Fibroblast of skin of right quadriceps (primary cell): ENCODE measurements at places on chromosomes 2 and 18.
A peak's percentile ranks its signal among the peaks of the same experiment; 100 is the strongest.

DNA sequence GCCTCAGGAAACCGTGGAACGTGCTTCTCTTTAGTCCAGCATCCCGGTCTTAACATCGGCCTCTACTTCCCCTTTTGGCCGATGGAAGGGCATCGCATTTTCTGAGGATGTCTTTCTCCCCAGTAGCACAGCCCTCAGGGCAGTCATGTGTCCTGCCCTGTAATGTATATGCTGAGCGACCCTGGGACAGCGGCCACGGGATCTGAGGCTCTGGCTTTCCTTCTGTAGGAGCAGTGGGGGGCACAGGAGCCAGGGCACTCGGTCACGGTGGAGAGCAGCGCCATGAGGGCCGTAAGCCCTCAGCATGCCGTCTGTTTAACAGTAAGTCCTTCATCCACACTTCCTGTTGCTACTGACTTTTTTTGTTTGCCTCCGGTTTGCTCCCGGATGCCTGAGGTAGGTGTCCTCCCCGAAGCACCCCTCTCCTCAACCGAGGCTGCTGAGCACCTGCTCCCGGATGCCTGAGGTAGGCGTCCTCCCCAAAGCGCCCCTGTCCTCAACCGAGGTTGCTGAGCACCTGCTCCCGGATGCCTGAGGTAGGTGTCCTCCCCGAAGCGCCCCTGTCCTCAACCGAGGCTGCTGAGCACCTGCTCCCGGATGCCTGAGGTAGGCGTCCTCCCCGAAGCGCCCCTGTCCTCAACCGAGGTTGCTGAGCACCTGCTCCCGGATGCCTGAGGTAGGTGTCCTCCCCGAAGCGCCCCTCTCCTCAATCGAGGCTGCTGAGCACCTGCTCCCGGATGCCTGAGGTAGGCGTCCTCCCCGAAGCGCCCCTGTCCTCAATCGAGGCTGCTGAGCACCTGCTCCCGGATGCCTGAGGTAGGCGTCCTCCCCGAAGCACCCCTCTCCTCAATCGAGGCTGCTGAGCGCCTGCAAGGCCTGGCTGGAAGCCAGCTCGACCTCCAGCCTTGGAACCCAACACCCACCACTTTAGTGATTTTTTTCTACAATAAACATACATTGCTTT lies 169.3 kb downstream of the HDAC4 start:
- no peak for DNase-seq

GRCh38 chr2:3960106-3960505 lies 256.7 kb downstream of the DCDC2C start:
- DNase-seq: peak; percentile 3

DNA sequence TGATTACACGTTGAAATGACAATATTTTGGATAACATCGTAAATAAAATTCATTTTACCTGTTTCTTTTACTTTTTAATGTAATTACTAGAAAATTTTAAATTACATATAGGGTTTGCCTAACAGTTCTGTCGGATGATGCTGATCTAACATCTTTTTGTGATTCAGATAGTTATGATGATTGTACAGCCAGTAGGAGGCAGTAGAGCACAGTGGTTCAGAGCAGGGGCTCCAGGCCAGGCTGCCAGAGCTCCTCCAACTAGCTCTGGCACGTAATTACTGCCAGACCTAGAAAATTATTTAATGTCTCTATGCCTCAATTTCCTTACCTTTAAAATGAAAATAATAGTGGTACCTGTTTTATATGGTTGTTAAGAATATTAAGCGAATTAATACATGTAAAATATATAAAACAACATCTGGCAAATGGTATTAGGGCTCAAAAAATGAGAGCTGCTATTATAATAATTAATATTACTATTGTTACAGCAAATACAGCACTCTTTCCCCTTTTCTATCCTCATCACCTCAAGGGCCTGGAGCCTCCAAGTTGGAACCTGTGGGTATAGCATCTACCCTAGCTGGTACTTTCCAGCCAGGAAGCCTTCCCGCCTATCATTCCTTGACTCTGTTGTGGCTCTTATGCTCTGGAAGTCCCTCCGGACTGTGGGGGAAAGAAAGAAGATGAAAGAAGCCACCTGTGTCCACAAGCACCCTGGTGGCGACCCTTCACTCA lies 47.7 kb upstream of the PLA2R1 start:
- DNase-seq: peak; percentile 74

GRCh38 chr2:19937004-19937403 lies 35.2 kb upstream of the TTC32 start:
- DNase-seq: no peak

DNA sequence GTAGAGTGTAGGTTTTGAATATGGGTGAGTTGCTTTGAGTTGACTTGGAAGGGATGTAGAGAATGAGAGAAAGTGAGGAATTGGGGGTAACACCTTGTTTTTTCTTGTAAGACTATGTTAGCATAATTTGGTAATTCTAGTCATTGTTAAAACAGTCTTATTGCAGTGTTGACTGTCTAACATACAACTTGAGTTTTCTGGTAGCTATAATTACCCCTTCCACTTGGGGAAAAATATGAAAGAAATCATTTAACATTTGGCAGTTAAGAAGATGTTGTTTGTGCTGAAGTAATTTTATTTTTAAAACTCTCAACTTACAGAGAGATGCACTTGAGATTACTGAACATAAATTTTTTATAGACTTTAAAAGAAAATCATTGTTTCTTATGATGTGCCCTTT lies 108.2 kb downstream of the COMMD1 start:
- no peak for DNase-seq

DNA sequence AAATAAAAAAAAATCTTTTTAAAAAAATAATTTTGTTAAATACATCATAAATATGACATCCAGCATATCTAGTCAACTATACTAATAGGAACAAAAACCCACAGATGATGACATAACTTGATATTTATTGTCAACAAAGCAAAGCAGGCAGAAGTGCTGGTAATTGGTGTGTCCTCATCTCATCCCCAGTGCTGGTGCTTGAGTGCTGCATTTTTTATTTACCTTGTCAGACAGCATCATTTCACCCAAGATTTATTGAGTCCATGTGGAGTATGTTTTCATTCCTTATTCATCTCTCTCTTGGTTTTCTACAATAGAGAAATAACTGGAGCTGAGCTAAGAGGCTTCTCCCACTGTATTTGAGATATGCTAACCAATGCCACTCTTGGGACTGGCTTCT lies 191.6 kb upstream of the SLC14A2 start:
- DNase-seq: peak; percentile 46

DNA sequence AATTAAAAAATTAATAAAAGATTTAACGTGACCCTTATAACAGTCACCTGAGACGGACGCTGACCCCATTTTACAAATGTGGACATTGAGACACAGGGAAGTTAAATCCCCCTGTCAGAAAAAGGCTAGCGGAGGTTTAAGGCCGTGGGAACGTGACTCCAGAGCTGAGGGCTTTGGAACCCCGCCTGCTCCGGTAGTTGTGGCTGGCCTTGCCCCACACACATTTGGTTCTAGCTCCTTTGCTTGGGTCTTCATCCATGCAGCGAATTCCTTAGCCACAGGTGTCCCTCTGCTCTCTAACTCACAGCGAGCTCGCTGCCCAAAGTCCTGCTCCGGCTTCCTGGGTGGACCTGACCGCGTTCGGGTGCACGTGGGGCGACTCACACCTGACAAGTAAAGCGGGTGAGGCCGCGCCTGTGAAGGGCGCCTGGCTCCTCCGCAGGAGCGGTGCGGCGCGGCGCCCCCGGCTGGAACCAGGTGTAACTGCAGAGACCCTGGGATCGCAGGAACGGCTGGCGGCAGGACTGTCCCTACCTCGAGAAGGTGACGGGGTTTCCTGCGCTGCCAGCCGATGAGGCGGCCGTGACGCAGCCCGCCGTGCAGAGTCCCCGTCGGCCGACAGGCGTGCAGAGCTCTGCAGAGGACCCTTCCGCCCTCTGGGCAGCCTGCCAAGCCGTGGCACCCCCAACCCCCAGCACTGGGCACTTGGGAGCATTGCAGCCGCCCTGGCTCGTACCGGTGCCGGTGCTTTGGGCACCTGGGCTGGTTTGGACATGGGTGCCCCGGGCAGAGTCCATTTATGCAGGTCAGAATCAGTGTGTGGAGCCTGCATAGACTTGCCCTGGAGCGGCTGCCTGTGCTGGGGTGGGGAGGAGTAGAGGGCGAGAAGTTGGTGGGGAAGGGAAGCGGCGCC lies 2.4 kb upstream of the PROC start:
- DNase-seq: no peak

DNA sequence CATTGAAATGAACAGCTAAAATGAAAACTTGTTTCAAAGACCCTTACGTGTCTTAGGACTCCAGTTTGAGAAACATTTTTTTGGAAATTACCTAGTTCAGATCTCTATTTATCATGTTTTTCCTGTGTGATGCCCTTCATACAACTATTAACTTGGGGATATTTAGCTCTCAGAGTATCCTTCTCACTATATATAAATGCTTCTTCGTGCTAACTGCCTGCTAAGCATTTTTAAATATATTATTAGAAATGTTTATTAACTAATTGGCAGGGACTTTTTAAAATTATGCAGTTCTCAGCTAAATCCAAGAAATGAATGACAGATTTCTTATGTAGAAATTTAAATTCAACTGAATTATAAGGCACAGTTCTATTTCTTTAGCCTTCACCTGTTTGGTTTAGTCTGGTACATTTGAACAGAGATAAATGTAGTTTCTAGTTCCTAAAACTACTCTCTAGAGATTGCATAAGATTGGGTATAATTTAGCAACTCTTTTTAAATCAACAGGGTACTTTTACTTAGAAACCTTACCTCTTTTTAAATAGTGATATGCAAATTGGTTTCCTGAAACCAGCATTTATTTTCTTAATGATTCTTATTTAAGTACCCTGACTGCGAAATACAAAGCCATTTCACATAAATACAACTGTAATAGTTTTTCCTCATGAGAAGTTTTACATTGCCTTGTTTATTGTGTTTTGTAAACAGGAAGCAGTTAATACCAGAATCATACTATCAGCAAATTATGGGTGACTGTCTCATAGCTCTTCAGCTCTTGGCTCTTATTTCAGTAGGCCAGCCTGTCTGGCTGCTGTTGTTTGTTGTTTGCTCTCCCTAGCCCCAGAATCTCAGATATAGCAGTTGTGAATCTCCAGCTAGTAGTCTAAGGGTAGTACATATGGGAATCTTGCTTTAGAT lies 140.7 kb downstream of the PTRHD1 start:
- DNase-seq: no peak

DNA sequence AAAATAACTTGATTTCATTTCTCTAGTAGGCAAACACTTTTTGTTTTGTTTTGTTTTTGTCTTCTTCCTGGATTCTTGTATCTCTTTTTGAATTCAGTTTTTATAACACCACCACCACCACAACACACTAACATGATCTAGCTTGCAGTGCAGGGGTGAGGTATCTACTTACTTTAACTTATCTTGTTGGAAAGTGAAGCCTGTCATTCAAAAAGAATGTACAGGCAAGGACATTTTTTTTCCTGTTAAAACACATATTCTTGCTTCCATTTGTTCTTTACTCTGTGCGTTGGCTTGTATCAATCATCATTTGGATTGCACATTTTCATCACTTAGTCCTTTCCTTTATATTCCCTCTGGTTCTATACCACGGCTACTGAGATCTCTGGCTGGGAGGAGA lies 824.2 kb downstream of the PLCL1 start:
- no peak for DNase-seq

GRCh38 chr2:55947752-55948151 lies 24.2 kb upstream of the EFEMP1 start:
- DNase-seq: no peak

GRCh38 chr2:12314127-12314760 lies 402.5 kb upstream of the TRIB2 start:
- DNase-seq: no peak

DNA sequence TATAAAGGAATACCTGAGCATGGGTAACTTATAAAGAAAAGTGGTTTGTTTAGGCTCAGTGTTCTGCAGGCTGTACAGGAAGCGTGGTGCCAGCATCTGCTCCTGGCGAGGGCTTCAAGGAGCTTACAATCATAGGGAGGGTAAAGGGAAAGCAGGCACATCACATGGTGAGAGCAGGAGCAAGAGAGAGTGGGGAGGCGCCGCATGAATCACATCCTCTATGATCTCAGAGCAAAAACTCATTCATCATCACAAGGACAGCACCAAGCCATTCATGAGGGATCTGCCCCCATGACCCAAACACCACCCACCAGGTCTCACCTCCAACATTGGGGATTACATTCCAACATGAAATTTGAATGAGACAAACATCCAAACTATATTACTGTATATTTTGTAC lies 32.5 kb downstream of the R3HDM1 start:
- peak; percentile 8 for DNase-seq

DNA sequence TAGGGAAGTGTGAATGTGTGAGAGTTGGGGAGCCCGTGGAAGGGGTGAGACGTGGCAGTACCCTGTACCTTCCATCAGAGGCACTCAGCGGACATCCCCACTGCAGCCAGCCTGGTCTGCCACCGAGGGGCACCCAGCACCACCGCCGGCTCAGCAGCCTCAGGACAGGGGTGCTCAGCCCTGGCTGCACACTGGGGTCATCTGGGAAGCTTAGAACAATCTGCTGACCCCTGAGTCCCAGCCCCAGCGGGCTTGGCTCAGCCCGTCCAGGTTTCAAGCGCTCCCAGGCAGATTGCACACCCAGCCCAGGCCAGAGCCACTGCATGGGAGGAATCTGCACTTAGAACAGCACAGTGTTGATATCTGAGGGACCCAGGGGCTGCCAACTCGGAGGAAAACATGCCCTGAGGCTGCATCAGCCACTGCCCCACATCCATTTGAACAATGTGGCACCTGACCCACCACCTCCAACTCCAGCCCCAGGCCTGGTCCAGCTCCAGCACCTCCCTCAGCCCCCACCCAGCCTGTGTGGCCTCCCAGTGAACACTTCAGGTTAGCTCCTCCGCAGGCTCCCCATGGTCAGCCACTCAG lies 147.1 kb upstream of the OTOS start:
- no peak for DNase-seq

GRCh38 chr2:170237572-170238120 lies 59.7 kb downstream of the MYO3B start:
- no peak for DNase-seq

DNA sequence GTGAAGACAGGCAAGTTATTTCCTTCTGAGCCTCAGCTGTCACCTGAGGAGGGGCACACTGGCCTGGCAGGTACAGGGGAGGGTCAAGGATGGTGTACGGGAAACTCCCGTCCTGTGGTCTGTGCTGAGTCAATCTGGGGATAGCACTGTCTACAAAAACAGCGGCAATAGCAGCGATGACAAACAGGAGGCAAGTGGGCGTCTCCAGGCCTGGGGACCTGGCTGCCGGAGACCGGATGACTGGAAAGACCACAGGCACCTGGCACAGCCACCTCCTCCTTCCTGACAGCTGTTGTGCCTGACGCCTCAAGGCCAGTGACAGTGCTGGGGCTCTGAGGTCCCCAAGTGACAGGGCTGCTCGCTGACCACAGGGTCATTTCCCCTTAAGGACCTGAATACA lies 202.1 kb upstream of the HS6ST1 start:
- DNase-seq: no peak
